ENCODE measurements at places on chromosomes 6 and 20.

GRCh38 chr6:72262254-72262653 lies 359.6 kb upstream of the KCNQ5 start:
- DNase-seq, result no peak

DNA sequence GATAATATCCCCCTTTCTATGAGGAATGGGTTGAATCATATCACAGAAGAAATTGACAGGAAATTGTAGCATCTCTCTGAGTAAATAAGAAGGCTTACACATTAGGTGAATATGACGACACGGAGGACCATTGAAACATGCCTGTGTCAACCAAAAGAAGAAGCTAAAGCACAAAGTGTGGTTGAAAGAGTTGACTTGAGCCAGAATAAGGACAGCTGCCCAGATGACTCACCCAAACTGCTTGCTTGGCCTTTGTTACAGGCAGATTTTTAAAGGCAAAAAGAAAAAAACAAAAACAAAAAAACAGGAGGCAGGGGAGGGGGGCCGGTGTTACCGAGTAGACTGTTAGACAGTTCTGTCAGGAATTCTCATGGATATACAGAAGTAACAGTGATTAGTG lies 129.8 kb upstream of the EDN1 start:
- DNase-seq, result peak; percentile 79

GRCh38 chr6:14871221-14871620 lies 374.6 kb upstream of the JARID2 start:
- no peak for DNase-seq

DNA sequence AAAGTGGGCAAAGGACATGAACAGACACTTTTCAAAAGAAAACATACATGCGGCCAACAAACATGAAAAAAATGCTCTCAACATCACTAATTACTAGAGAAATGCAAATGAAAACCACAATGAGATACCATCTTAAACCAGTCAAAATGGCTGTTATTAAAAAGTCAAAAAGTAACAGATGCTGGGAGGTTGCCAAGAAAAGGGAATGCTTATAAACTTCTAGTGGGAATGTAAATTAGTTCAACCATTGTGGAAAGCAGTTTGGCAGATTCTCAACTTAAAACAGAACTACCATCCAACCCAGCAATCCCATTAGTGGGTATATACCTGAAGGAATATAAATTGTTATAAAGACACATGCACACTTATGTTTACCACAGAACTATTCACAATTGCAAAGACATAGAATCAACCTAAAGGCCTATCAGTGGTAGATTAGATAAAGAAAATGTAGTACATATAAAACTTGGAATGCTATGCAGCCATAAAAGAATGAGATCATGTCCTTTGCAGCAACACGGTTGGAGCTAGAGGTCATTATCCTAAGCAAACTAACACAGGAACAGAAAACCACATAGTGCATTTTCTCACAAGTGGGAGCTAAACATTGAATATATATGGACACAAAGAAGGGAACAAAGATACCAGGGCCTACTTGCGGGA lies 16.3 kb downstream of the CENPQ start:
- DNase-seq, result no peak

- DNase-seq, result no peak
Observed at GRCh38 chr6:56729719-56730118, 87.0 kb upstream of the DST start.

DNA sequence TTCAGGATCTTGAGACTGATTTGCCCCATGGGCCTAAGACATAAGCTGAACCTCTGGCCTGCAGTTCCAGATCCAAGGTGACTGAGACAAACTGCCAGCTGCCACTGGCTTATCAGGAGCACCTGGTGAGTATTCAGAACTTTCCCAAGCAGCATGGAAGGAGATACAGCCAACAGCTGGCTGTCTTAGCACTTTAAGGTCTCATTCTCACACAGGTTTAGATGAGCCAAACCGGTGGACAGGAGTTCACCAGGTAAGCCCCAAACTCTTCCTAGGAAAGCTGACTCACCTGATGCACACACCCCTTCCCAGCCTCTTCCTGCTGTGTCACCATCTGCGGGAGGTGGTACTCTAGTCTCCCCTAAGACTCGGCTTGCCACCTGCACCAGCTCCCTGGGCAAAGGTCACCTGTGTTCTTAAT lies at the start of gene BANF2:
Gene BANF2 (plus strand): TSS at position 36 of the 421 bp plus-strand sequence. CDS start 25,060 bp downstream, outside the sequence.
- no peak for DNase-seq

GRCh38 chr20:53639647-53640440 lies 46.2 kb upstream of the ZNF217 start:
- DNase-seq, result no peak

DNA sequence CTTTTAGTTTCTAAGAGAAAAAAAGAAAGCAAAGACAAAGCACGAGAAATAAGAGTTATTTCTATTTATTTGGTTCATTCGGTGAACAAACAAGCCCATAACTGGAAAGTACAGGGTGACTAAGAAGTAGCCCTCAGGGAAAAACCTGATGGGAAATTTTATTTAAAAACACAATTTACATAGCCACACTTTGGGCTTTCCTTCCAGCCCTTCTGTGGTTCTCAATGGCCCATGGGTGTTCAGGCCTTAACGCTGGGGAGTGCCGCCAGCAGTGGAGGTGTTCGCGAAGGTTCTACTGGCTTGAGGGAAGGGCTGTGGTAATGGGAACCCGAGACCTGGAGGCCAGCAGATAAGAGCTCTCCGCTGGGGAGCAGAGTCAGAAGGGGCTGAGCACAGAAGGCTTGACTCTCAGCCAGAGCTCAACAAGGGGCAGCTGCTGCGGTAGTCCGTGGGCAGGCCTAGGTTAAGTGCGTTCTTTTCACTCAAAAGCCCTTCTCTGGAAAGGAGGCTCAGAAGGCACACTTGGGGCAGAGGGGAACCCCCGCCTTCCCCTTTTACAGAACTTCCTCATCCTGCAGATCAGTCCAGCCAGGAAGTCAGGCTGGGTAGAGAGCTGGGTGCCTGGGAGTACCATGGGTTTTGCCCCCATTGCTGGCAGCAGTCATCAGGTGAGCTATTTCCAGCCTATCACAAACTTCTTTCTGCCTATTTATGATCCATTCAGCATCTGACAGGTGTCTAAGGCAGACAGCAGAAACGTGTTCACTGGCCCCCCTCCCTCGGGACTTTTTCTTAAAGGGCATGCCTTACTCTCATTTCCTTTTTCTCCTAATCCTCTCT lies 8.8 kb upstream of the CD83 start:
- peak; percentile 98 for DNase-seq

- peak; percentile 52 for DNase-seq
Observed at GRCh38 chr20:50188879-50189680, 1.6 kb upstream of the CEBPB start.

DNA sequence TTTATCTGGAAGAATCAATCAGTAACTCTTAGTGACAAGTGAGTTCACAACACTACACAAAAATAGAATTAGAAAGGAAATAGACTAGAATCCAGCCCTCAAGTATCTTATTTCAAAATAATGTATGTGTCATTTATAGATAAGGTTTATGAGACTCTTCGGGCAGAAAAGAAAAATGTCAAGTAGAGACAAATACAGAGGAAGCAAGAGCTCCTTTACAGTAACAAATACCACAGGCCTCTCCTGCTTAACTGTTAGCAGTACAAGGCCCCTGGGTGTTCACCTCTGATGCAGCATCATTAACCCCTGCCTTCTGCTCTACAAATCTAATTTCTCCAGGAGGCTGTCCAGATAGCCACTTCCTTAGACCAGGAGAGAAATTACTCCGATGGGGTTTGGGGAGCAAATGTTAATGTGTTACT lies 76.7 kb downstream of the UBE3D start:
- no peak for DNase-seq

DNA sequence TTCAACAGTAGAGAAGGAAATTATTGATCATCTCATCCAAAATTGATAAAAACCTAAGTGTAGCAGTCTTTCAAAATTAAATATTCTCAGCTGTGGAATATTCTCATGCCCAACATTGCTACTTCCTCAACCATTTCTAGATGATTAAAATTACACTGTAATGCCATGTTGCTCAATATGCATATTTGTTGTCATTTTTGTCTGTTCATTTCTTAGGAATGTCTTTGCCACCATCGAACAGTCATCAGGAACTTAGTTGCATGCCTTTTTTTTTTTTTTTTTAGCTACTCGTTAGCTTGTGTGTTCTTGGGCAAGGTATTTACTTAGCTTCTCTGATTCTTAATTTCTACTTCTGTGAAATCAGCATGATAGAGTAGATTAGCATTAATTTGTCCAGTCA lies 188.6 kb downstream of the DTNBP1 start:
- no peak for DNase-seq

GRCh38 chr20:25723975-25724374 lies 27.3 kb upstream of the ZNF337 start:
- no peak for DNase-seq

DNA sequence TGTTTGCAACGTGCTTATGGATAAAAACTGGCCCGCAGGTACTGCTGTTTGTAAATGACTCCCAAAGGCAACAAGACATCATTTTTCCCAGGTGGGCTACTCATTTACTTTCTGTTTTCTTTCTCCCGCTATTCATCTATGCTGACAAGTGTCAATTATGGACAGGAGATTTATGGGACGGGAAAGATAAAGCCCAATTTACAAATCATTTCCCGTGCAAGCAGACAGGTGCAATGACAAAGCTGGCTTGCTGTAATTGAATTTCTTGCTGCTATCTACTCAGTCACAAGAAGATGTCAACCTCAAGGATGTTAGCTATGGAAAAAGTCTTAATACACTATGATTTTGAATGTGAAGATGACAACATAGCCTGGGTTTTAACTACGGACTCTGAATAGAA lies 125.5 kb downstream of the EPHA7 start:
- no peak for DNase-seq

DNA sequence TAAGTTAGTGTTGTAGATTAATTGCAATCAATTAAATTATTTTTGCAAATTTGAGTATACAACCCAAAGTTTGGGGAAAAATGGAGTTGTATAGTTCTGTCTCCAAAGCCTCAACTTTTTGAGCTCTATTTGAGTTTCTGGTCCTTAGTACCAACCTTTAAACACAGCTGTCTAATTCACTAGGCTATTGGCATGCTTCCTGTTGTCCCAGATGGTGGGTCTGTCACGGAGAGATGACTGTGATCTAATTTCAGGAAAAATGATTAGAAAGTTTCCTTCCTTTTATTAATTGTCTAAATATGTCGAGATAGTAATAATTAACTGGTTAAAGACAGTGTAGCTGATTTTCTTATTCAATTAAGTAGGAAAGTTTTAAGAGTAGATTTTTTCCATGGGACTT lies 109.6 kb downstream of the SCAF8 start:
- no peak for DNase-seq

- no peak for DNase-seq
Observed at GRCh38 chr20:48186447-48186846, 401.2 kb upstream of the SULF2 start.

- no peak for DNase-seq
Observed at GRCh38 chr6:96184798-96185197, 169.0 kb downstream of the FUT9 start.

DNA sequence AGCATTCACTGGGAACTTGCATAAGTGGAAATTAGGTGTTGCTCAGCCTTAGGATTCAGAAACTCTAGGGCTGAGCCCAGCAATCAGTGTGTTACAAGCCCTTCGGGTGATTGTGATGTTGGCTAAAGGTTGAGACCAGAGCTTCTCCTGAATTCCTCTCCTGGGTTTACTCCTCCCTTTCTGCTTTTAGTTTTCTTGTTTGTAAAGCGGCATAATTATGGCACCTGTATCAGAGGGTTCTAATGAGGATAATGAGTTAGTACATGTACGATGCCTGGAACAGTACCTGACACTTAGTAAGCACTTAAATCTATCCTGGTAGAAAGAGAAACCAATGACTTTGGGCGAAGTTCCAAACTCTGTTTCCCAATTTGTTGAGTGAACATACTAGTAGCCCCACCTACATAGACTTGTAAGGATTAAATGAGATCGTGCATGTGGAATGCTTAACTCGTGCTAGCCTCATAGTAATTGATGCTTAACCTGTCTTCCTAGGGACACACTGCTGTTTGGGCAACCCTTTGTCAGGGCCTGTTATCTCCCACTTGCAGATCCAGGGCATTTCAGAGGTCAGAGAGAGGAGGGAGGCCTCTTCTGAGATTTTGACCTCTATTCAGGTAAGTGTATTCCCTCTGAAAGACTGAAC lies 932 bp upstream of the EZR start:
- no peak for DNase-seq

DNA sequence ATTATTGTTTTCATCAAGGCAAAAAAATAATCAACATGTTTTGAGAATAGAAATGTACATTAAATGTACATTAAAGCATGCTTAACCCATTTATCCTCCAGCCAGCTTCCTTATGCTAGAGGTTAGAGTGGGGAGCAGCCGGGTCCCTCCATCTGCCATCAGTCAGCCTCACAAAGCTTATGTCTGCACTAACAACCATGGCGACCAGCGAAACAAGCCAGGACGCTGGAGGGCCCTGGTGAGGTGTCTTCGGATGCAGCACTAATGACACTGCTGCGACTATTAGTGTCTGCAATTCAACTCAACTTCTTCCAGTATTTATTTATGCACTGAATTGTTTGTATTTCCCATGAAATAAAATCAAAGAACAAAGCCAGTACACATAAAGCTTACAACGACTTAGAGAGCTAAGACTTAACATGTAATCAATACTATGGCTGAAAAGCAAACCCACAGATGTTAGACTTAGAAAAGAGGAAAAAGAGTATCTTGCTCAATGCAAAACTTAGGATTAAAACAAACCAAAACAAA lies 6.8 kb downstream of the CLDN20 start:
- DNase-seq, result no peak

- peak; percentile 51 for DNase-seq
Observed at GRCh38 chr6:88166493-88167351, 575 bp upstream of the CNR1 start.

DNA sequence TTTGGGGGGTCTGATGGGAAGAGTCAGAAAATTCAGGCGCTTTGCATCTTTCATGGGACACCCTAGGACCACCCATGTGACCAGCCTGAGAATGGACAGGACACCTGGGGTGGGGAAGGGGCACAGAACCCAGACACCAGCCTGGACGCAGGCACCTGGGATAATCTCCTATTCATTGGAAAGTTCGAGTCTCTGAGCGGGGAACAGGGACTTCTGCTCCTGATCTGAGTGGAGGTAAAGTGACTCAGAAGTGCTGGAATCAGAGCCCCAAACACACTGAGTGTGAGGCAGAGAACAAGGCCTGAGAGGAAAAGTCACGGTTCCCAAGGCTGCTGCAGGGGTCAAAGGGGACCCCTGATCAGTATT lies 1.4 kb downstream of the HLA-B start:
- DNase-seq, result peak; percentile 24

GRCh38 chr6:123956492-123957139 lies 153.0 kb downstream of the NKAIN2 start:
- DNase-seq, result no peak

GRCh38 chr6:150004783-150005717 lies 20.3 kb downstream of the RAET1L start:
- peak; percentile 93 for DNase-seq
